ENCODE measurements at places on chromosomes 4 and X. TPM values are rescaled to one million over a fixed set of nuclear protein-coding genes. Genes with fewer than 3 reads are reported as not detected.

STK26 gene
- total RNA-seq: 0.28 TPM

DIPK2B gene
- not detected for total RNA-seq

MGAT4D gene
- total RNA-seq: not detected

ARX gene
- not detected for total RNA-seq

TBC1D9 gene
- 16.9 TPM for total RNA-seq

TSR2 gene
- 8.8 TPM for total RNA-seq

GPR82 gene
- total RNA-seq: not detected

KCNE5 gene
- 0.28 TPM for total RNA-seq

TMEM35A gene
- 12.8 TPM for total RNA-seq

NXF2 gene
- total RNA-seq: not detected

PASD1 gene
- total RNA-seq: not detected

LRIT3 gene
- total RNA-seq: not detected

ATOH1 gene
- not detected for total RNA-seq

CXCR3 gene
- total RNA-seq: not detected

CC2D2A gene
- 26.3 TPM for total RNA-seq

RRH gene
- total RNA-seq: not detected

RNF128 gene
- total RNA-seq: 4.8 TPM

ARMCX2 gene
- total RNA-seq: 98.9 TPM

PDZD4 gene
- 0.28 TPM for total RNA-seq

PAGE2B gene
- total RNA-seq: not detected

FHIP1A gene
- 0.18 TPM for total RNA-seq

DCX gene
- not detected for total RNA-seq

ZC4H2 gene
- total RNA-seq: 9.2 TPM

SRPX gene
- total RNA-seq: 39.2 TPM

FAM53A gene
- 2.0 TPM for total RNA-seq

MGARP gene
- 35.0 TPM for total RNA-seq

LUZP4 gene
- not detected for total RNA-seq

CENPE gene
- total RNA-seq: 14.5 TPM

Data from IMR-90 (cell line).